ENCODE measurements at places on chromosomes 6 and 20.

DNA sequence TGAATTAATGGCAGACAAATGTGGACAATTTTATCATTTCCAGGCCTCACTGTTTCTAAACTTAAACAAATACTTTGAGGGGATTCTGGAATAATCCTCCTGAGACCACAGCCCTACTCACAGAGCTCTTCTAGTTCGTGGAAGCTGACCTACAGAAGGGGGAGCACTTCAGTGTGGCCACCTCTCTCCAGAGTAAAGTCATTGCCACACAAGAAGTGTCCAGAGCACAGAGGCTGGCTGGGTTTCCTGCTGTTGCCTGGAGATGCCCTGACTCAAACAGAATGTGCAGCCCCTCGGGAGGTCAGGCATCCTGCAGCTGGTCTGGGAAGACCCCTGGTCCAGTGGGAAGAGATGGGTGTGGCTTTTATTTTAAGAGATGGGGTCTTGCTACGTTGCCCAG is 110.9 kb downstream of the QRSL1 start:
- no peak for DNase-seq

DNA sequence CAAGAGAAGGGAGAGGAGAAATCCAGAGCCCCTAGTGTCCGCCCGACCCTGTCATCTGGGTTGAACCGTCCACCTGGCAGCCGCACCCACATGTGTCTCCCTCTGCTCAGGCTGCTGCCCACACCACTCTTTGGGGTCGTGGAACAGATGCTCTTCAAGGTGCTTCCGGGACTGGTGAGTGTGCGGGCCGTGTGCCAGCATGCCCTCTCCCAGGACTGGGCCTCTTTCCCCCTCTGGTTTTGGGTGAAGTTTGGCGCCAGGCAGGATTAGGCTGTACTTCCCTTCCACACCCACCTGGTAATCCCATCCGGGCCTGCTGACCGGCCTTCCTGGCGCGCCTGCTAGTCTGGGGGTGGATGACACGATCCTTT is 7.9 kb downstream of the BPIFB3 start:
- no peak for DNase-seq

DNA sequence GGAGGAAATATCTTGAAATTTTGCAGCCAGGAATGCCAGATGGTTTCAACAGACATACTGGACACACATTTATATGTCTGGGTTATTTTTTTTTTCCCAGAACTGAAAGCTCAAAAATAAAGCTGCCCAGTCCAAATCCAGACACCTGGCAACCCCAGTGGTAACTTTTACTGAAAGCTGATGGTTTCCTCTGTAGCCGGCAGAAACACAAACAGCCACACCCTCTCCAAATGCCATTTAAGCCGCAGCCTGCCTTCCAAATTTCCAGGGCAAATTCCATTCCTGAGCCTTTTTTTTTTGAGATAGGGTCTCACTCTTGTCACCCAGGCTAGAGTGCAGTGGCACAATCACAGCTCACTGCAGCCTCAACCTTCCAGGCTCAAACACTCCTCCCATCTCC is 6.5 kb upstream of the PREX1 start:
- no peak for DNase-seq

DNA sequence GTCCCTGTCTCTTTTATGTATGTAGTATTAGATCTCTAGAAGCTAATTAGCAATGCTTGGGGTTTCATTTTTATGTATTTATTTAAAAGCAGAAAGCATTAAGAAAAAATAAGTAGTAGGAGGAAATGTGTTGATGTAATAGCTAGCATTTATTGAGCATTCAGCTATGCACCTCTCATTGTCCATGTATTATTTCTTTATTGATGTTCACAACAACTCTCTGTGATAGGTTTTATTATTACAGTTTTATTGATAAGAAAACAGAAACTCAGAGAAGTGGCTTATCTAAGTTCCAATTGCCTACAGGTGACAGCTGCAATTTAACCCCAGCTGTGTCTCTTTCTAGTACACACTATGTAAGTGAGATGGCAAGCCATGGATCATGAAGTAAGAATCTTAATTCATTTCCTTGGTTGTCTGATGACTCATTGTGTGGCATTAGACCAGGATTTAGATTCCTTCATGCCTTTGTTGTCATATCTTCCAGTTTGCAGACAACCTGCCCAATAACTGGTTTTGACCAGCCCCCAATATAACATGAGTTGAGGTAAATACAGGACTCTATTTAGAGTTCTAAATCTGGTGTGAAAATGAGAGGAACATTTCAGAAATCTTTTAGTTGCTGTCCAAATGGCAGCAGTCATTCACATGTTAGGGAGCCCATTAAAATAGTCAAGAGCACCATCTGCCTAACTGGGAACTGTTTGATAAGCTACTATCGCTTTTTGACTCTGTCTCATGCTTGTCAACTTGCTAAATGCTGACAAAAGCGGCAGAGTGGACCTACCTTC is 170.8 kb upstream of the PHACTR1 start:
- DNase-seq, result peak; percentile 11

DNA sequence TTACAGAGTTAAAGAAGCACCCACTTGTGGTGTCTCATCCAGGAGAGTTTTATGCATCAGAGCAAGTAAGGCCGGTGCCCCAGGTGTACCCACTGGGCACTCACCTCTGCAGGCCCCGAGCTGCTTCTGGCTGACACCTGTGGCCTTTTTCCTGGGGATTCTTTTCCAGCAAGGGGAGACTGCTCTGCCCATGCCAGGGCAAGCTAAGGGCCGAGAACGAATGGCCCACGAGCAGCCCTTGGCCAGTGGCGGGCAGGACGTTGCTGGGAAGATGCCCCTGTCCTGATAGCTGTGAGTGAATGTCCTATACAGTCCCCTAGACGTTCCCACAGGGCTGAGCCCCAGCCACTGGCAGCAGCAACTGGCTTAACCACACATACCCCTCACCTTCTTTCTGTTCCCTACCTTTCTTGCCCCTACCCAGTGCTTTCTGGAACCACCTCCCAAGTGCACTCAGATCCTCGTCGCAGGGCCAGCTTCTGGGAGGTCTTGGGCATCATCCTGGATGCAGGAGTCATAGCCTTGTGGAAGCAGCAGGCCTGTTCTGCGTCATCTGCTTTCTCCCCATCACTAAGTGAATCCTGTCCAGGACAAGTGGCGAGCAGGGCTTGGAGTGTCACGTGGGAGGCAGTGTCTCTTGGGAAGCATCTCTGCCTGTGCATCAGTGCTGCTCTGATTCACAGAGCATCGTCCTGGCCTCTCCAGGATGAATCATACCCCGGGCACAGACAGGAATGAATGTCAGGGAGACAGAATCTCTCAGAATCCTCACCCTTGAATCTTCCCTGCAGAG is 32.5 kb downstream of the SYNDIG1 start:
- DNase-seq, result no peak

GRCh38 chr6:91167846-91168245 is 581.0 kb upstream of the MAP3K7 start:
- DNase-seq, result no peak

- DNase-seq, result no peak
Measured at GRCh38 chr6:126682440-126682839, 342.5 kb downstream of the CENPW start.

DNA sequence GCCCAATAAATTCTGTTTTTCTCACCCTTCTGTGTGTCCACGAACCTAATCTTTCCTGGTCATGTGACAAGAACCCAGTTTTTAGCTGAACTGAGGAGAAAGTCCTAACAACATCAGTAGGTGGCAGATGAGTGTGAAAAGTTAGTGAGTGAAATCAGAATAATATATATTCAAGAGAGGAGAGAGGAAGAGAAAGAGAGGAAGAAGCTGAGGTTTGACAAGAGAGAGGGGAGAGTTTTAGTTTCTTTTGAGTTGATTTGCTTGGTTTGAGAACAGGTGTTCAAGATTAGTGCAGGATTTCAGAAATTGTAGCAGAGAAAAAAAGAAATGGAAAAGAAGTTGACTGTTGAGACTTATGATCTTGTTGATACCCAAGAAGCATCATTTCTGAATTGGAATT is 930.5 kb upstream of the FLRT3 start:
- DNase-seq, result no peak

GRCh38 chr6:161107779-161108730 is 116.5 kb downstream of the MAP3K4 start:
- DNase-seq, result no peak

DNA sequence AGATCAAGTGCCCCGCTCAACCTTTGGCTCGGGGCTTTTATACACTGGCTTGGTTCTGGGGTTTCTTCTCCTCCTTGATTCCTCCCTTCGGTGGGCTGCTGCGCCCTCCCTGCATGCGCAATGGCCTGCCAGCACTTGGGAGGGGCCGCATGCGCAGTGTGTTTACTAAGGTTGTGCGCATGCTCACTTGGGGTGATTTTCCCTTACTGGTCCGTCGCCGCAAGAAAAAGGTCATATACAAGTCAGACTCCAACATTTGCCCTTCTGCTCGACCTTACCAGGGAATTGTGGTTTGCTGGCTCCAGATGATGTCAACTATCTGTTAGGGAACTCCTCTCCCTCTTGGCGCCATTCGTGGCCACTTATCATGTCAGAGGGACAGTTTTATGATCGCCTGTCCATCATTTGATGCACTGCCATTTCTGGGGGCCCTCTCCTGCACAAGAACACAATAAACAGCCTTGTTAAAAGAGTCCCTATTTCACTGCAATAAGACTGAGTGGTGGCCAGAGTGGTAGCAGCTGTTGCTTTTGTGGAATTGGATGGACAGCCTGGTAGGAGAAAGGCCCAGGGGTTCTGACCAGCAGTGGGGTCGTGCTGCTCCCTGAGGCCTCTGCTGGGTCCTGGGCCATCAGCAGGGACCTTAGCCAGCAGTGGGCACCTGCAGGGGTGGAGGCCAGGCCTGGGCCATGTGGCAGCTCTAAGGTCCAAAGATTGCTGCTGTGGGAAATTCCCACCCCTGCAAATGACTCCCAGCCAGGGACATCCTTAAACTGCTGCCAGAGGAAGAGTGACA is 2.8 kb upstream of the LBP start:
- no peak for DNase-seq

DNA sequence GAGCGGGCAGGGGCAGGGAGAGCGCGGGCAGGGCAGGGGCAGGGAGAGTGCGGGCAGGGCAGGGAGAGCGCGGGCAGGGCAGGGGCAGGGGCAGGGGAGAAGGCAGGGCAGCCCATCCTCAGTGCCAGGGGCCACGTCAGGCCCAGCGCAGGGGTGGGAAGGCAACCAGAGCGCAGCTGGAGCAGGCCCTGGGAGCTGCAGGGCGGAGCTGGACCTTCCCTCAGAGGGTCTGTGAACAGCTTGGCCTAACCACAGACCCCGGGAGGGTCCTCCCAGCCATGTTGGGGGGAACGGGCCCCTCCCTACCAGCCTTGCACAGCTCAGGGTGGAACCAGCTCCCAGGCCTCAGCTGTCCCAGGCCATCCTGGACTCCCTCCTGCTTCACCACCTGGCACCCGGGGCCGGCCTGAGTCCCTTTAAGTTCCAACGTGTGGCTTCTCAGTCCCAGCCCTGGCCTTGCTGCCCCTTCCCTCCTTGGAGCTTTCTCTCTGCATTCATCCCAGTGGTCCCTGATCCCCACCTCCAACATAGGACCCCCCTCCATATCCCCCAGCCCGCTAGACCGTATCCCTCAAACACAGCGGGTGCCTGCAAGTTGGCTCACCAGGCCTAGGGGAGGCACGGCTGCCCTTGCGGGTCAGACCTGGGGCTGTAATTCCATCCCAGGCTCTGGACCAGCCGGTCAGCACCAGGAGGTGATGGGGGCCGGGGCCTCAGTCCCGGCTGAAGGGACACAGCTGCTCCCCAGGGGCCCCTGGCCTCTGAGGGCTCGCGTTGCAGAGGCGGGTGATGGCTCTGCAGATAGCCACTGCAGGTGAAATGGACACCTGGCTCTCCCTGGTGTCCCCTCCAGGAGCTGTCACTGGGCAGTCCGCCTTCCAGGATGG is 5.6 kb upstream of the ZBTB46 start:
- no peak for DNase-seq

DNA sequence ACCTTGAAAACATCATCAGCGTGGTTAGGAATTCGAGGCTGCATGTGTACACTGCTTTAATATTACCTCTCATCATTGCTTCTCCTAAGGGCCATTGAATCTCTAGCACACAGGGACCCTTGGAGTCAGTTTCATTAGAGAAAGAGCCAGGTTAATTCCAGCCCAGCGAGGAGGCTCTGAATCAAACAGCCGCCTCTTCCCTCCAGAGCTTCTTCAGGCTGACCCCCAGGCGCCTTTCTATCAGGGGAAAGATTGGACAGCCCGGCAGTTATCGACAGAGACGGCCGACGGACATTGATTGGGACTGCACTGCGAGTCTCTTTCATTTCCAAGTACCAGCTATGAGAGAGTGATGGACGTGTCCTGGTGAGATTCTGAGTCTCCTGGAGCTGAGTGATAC is 159.2 kb downstream of the ANKRD60 start:
- DNase-seq, result no peak

- no peak for DNase-seq
Measured at GRCh38 chr6:140283197-140283596, 908.7 kb upstream of the CITED2 start.

DNA sequence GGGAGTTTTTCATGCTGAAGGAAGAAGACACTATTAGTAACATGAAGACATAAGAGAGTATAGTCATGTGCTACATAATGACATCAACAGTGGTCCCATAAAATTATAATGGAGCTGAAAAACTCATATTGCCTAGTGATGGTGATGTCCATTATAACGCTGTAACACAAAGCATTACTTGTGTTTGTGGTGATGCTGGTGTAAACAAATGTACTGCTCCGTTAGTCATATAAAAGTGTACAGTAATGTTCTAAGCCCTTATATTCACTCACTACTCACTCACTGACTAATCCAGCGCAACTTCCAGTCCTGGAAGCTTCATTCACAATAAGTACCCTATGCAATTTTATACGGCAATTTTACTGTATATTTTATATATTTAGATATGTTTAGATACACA is 26.8 kb upstream of the ASF1A start:
- DNase-seq, result no peak

DNA sequence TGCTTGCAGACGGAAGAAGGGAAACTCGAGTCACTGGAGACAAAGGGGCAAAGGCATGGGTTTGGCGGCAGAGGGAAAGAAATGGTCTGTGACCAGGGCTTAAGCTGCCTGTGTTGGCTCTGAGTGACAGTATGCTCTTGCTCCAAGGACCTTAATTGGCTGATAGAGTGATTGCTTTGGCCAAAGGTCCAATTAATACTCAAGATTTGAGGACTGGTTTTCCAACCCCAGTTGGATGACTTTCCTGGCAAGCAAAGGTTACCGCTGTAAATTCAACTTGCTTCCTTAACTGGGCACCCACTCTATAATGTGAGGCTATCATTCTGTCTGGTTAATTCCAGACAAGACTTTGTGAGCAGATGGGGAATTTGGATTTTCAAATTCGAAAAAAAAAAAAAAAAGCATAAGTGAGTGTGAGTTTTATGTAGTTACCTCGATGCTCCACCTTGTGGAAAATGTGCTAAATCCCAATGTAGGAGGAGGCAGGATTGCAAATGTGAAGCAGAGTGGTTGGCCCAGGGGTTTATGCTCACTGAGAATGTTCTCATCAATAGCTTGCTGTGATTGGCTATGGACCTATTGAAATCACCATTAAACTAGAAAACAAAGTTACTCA is 150.7 kb upstream of the GMDS start:
- DNase-seq, result no peak

GRCh38 chr20:45363611-45364492 is 896 bp downstream of the SYS1 start:
- no peak for DNase-seq

DNA sequence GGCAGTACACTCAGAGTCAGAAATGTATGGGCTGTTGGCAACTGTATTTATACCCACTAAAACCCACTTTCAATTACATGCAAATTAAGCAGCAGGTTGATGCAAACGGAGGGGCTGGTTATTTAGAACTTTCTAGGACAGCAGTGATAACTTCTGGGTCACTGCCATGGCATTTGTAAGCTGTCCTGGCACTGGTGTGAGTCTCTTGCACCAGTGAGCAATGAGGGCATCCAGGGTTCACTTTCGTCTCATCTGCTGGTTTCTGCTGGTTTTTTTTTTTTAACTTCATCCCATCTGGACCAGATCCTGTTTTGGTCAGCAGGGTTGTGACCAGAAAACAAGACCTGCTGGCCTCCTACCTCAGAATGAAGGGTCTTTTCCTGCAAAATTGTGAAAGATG is 49.2 kb downstream of the CDH26 start:
- no peak for DNase-seq
